ENCODE measurements at places on chromosomes 6 and 20.

DNA sequence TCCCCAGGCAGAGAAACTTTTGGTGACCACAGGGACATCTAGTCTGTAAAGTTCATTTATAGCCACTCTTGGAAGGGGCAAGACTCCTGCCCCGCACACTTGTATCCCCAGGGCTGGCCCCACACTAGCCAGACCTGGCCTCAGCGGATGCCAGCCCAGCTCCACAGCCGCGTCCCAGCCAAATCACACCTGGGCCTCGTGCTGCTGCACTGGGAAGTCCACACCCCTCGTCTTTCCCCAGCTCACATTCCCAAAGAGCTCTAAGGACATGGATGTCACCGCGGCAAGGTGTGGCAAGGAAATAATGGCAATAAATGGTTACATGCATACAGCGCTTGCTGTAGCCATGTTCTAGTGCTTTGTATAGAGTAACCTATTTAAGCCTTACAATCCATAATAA, 8.6 kb downstream of the IP6K3 start:
- no peak for DNase-seq

DNA sequence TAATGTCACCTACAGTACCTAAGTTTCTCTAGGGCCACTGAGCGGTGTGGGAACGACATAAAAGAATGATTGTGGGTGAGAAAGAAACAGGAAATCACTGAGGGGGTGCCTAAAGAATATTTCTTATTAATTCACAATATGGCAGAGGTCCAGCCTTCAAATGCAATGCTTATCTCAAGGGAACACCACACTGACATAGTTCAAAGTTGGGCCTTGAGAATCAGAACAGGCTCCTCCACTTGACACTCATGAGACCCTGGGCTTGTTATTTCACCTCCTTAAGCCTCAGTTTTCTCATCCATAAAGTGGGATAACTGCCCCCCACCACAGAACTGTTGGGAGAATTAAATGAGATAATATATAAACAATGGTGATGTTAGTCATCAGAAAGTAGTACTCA, 40.4 kb upstream of the ARHGAP18 start:
- no peak for DNase-seq

- DNase-seq, result no peak
These were observed 116.6 kb downstream of the MRPL14 start for GRCh38 chr6:44010411-44011349.

DNA sequence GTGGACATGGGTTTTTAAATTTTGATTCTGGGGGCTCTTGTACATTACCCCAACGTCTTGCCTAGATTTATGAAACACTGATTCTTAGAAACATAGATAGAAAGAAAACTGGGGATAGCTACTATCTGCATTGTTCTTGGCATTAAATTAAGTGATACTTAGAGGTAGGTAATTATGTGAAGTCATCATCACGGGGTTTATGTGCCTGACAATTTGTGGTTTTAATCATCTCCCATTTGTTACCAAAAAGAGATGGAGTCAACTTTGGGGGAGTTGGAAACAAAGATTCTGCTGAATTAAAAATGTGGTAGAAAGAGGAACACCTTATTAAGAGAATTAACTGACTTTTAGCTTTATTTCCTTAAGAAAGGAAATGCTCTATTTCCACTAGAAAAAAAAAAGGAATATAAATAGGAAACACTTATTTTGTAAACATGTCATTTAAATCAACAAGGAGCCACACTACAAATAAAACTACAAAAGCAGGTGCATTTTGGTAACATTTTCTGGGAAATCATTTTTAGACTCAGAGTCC, 5.6 kb downstream of the TNFAIP3 start:
- DNase-seq, result no peak

DNA sequence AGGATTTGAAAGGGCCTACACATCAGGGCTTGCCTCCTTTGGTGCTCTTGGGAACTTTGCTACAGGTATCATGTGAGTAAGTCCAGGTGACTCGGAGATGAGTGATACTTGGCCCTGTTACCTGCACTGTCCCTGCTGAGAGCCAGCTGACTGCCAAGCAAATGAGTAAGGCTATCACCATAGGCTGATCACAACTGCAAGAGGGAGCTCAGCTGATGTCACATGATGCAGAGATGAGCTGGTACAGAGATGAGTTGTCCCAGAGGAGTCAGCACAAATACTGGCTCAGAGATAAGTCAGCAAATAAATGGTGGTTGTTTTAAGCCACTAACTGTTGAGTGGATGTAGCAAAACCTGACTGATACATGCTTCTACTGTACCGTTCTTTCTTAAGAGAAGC, 41.4 kb downstream of the LAMP5 start:
- no peak for DNase-seq

DNA sequence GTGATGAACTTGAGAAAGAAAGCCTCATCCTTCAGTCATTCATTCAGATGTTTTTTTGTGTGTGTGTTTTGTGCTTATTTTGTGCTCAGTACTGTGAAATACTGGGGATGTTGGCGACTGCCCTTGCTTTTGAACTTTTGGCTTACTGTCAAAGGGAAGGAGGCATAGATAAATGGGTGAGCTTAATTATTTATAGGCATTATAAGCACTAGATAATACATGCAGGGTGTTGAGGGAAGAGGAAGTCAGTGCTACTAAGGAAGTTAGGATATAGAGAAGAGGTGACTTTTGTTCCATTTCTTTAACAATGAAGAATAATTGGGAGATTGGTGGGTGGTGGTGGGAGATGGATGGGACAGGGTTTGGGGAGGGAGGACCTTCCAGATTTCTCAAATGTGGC, 23.6 kb downstream of the XRN2 start:
- DNase-seq, result no peak

DNA sequence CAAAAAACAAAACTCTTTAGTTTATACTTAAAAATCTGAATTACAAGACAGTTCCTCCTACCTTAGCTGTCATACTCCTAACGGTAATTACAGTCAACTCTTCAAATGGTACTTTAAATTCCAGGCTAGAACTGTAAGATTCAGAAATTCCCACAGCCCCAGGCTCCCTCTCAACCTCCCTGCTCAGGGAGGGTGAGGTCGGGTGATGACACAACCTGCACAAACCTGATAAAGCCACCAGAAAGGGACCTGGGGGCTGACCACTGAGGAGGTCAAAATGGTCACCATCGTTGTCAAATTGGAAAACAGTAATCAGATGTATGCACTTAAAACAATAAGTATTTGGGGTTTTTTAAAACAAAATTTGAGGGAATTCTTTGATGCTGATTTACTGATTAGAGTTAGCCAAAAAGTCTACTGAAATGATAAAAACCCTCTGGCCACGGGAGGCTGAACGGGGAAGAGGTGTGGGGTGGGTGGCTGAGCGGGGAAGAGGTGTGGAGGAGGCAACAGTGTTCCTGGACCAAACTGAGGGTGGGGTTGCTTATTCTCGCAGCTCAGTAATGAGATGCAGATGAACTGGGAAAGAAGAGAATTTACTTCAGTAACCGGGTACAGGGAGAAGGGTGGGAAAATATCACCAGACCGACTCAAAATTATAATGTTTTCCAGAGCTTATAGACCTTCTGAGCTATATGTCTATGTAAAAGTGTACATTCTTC, 52.4 kb downstream of the SLC22A1 start:
- no peak for DNase-seq

- no peak for DNase-seq
These were observed 174.1 kb upstream of the PTPRK start for GRCh38 chr6:128694303-128695009.

DNA sequence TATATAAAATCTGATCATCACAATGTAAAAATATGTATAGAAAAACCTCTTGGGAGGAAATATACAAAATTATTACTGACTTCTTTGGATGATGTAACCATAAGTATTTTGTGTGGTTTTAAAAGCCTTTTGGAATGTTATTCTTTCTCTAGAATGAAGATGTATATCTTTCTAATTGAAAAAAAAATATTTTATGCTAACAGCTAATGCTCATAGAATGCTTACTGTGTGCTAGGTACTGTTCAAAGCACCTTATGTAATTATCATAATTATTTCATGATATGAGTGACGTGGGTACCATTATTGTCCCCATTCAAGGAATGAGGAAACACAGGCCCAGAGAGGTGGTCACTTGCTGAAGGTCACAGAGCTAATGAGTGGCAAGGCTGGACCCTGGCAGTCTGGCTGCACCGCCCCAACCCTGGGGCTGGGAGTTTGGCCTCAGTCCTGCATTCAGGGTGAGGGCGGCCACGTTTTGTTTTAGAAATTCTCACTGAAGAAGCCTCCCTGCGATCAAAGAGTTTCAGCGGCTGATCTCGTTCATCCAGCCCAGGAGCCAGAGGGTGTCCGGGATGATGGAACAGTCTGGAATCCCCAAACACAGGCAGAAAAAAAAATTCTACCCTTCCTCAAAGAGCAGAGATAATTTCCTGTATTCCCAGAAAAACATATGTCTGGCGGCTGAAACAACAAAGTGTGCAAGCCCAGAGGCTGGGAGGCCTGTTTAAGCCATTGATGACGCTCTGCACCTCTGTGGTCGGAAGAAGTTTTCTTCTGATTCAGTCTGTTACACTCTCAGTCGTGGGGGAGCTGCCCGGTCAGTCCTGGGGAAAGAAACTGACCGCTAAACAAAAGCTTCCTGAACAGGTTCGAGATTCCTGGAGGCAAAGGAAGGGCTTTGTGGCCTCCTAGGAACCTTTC, 37.3 kb downstream of the TFEB start:
- DNase-seq, result no peak

GRCh38 chr6:26165261-26165790, 78.1 kb downstream of the HFE start:
- no peak for DNase-seq

- DNase-seq, result no peak
These were observed 280.3 kb upstream of the JARID2 start for GRCh38 chr6:14965424-14966075.

GRCh38 chr6:131281471-131282270, 146.4 kb downstream of the AKAP7 start:
- peak; percentile 13 for DNase-seq

DNA sequence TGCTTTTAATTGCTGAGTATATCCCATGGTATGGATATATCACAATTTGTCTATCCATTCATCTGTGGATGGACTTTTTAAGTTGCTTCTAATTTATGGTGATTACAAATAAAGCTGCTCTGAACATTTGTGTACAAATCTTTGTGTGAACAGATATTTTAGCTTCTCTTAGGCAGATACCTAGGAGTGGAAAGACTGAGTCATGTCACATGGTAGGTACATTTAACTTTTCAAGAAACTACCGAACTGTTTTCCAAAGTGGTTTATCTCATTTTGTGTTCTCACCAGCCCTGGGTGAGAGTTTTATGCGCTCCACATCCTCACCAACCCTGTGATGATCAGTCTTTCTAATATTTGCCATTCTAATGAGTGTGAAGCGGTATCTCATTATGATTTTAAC, 31.0 kb upstream of the ZNFX1 start:
- no peak for DNase-seq

DNA sequence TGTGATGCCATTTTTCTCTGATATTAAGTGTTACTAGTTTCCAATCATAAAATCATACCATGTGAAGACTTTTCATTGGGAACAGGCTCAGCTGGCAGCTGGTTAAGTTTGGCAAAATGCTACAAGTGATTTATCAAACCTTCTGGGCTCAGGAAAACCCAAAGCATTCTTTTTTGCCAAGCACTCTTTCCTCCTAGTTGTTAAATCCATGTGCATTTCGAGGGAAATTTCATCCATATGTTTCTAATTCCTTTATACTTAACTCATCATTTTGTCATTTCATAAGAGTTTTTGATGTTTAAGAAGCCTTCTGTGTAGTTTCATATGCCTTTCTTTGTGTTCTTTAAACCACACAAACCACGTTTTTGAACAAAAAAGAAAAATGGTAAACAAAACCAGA, 217.6 kb upstream of the PDE10A start:
- no peak for DNase-seq

DNA sequence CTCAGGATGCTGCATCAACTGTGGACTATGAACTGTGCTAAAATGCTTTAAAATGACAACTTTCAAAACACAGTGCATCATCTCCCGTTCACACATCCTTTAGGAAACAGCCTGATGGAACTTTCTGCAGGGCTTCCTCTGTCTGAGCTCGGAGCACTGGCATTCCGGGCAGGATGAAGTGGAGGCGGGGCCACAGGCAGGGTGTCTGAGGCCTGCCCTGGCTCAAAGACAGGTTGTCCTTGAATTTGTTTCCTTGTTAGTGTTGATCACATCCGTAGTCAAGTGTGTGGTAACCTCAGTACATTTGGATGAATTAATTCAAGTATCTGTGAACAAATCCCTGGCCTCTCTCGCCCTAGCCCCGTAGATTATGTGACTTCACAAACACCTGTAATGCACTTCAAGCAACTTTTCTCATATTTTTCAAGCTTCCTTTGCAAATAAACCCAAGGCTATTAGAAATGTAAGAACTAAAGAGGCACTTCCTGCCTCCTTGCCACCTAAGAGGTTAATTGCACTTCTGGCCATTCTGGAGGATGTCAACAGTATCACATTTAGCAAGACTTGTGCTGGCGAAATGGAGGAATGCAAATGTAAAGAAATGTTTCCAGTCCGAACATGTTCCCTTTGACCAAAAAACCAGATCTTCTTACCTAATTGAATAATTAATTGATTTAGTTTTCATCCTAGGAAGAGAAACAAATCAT, 3.1 kb downstream of the CD93 start:
- DNase-seq, result no peak

DNA sequence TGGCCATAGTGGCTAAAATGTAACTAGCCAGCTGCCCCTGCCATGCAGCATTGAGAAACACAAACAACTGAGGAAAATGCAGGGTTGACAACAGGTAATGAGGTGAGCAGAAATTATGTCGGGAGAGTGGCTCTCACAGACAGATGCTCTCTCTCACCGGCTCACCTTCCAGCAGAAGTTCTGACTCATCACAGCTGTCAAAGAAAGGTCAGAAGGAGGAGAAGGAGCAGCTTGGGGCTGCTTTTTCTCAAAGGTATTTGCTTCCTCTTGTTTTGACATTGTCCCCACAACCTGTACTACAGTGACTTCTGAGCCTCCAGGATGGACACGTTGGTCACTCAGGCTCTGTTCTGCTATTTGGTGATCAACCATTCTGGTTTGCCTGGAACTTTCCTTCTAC, 190.5 kb upstream of the HEY2 start:
- DNase-seq, result no peak

GRCh38 chr6:28988536-28989311, 16.4 kb downstream of the ZNF311 start:
- peak; percentile 41 for DNase-seq

DNA sequence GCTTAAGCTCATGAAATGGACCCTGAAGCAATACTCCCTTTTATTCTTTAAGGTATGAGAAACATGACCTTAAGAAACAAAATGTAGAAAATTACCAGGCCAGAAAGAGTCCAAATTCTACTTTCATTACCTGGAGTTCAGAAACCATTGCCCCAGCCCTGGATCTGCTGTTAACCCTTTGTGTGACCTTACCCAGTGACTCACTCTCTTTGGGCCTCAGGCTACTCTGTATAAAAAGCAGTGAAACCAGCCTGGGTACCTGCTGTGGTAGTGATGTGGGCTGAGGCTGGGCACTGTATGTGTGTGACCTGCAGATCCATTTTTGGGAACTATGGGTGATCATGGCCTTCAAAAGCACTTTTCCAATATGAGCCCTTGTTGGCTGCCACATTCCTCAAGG, 47.2 kb downstream of the SLC9A8 start:
- DNase-seq, result no peak

DNA sequence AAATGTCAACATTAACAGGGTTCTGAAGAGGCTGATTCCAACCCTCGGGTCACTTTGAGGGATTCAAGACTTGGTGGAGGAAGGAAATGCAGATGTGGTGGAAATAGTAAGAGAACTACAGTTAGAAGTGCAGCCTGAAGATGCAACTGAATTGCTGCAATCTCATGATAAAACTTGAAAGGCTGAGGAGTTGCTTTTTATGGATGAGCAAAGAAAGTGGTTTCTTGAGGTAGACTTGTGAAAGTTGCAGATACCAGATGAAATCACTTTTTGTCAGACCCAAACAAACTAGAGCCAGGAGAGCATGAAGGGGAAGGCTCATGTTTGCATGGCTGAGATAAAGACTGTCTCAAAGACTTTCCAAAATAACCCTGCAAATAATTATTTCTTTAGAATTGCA, 16.2 kb downstream of the ANKRD6 start:
- no peak for DNase-seq

Measured in stimulated activated CD8-positive, alpha-beta memory T cell treated with anti-CD3 and anti-CD28 coated beads, Interleukin-12 subunit alpha, Interleukin-12 subunit beta, amount 100 ng/mL, for 4 hours (primary cell).